ENCODE measurements at places on chromosomes 16 and 17.
A peak's percentile ranks its signal among the peaks of the same experiment; 100 is the strongest.

GRCh38 chr17:77592106-77592865 lies 366.2 kb upstream of the TNRC6C start:
- no peak for DNase-seq

DNA sequence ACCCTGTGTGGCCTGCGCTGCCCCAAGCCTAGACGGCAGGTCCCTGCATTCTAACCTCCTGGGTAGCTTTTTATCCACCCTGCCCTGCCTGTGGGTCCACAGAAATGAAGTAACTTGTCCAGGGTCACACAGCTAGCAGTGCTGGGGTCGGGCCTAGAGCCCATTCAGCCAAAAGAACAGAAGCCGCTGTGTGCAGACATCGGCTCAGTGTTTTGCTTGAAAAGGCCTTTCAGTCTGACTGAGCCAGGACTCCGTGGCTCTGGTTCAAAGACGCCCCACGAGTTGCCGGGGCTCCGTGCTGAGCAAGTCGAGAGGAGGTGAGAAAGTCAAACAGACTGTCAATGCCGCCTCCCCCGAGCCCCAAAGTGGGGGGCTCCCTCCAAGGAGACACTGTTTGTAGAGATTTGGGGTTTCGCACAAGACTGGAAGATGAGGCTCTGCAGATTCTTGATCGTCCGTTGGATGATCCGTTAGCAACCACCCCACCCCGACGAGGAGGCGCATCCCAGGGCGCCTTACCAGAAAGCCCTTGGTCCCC lies 226.2 kb downstream of the NTN1 start:
- DNase-seq = no peak

DNA sequence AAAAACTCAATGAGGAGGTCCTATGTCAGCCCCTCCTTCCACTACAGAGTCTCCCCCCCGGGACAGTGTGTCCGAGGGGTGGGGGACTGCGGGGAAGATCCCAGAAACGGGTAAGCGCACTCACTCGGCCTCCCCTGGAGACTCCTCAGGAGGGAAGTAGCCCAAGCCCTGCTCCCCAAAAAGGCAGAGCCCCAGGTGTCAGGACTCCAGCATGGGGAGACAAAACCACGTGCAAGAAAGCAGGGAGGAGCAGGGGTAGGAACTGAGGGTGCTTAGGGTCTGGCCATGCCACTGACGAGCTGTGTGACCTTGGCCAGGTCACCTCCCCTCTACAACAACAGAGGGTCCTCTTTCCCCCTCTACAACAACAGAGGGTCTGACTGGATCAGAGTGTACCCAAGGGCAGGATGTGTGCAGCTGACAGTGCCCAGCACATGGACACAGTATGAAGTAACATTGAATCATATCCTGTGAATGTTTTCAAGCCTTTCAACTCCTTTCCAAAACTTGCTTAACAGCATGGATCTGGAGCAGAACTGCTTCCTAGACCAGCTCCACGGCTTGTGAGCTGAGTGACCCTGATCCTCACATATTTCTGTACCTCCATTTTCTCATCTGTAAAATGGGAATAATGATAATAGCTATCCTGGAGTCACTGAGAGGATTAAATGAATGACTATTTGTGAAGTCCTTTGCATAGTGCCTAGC lies 2.1 kb upstream of the NAGS start:
- peak; percentile 32 for DNase-seq

- DNase-seq = no peak
Measured at GRCh38 chr17:3594051-3594800, 15.0 kb downstream of the TRPV1 start.

GRCh38 chr16:68529931-68530701 lies 9.0 kb upstream of the ZFP90 start:
- peak; percentile 49 for DNase-seq

- DNase-seq = no peak
Measured at GRCh38 chr17:9802697-9803096, 11.3 kb upstream of the DHRS7C start.

DNA sequence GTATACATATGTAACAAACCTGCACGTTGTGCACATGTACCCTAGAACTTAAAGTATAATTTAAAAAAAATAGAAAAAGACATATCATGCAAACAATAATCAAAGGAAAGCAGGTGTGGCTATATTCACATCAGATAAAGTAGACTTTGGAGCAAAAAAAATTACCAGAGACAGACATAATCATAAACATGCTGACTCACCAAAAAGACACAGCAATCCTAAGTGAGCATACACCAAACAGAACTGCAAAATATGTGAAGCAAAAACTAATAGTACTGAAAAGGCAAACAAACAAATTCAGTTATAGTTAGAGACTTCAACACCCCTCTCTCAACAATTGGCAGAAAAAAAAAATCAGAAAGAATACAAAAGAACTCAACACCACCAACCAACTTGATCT lies 29.9 kb downstream of the SHCBP1 start:
- DNase-seq = no peak

DNA sequence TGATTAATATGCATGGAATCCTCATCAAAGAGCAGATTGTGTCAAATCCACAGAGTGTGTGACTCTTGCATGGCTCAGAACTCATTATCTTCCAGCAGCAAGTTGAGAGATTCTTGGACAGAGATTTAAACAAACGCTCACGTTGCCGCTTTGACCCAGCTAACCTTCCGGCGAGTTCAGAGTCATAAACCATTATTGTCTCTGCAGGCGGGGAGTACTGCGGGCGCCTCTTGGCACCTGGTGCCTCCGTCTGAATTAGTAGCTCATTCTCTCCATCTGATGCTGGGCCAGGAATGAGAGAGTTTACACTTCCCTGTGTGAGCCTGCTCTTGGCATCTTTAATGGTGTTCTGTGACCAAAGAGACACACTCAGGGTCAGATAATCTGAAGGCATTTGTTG lies 138.6 kb upstream of the WSCD1 start:
- no peak for DNase-seq

- no peak for DNase-seq
Measured at GRCh38 chr16:70665806-70666735, 19.7 kb downstream of the IL34 start.

GRCh38 chr16:47317465-47318240 lies 143.2 kb downstream of the ITFG1 start:
- no peak for DNase-seq

- DNase-seq = no peak
Measured at GRCh38 chr16:58127033-58127556, 2.1 kb downstream of the CFAP20 start.

DNA sequence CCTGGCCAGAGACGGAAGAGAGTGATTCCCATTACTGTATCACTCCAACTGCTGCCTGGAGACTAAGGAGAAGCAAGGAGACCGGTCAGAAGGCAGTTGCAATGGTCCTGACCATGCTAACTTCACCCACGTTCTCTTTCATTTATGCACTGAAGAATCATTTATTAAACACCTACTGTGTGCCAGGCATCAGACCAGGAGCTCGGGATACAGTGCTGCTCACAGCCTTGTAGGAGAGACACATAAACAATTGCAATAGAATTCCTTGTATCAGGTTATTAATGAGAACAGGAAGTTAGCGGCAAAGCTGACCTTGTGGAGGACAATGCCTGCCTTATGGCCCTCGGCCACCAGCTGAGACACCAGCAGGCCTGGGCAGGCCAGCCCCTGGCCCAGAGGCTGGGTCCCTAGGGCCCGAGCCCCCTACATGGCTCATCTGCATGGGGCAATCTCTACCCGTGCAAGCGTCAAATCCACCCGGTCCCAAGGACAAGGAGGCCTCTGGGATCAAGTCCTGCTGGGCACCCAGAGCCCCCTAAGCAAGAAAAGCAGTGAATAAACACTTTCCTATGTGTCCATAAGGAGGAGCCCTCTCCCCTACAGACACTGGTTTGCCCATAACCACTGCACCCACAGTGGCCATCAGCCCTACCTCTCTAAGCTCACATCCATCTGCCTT lies 8.6 kb upstream of the ENPP7 start:
- DNase-seq = no peak

DNA sequence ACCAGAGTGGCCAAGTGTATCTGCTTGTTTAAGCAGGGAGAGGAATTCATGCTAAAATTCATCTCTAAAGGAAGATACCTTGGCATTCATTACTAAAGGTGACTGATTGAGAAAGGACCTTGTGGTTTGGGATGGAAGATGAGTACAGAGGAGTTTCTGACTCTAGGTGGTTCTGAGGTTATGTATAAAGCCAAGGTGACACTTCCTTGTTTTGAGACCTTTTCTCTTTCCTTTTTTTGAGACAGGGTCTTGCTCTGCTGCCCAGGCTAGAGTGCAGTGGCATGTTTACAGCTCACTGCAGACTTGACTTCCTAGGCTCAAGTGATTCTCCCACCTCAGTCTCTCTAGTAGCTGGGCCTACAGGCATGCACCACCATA lies 9.1 kb downstream of the ABHD15 start:
- no peak for DNase-seq

GRCh38 chr17:72426948-72427760 lies 306.3 kb downstream of the SOX9 start:
- no peak for DNase-seq

DNA sequence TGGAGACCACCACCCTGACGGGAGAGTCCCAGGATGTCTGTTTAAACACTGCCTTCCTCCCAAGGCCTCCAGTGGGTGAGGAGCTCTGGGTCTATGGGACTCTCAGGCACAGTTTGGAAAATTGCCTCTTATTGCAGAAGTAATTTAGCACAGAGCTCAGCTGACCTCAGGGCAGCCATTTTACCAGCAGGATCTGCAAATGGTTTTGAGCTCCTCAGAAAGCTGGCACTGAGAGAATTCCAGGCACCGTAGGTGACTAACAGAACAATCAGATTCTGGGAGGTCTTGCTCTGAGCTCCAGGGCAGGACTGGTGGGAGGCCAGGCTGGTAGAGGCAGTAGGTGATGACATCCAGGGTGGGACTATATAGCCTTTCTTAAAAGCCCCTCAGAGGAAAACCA lies 17.3 kb upstream of the C16orf74 start:
- no peak for DNase-seq

DNA sequence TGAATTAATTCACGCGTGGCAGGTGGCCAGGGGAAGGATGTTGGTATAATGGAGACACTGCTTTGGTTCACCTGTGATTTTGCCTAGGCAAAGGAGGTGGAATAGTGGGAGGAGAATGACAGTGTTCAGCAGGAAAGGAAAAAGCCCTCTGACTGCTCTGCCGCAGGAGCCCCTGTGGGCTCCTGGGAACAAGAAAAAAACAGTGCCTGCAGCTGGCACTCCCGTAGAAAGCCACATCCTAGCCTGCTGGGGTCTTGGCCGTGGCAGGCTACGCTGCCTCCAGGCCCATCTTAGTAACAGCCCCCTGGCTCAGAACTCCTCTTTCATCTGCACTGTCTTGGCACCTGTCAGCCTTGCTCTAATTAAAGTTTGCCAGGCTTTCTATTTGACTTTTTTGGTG lies 20.6 kb downstream of the ADORA2B start:
- no peak for DNase-seq

- no peak for DNase-seq
Measured at GRCh38 chr16:78504401-78504851, 405.0 kb downstream of the WWOX start.

GRCh38 chr16:17072104-17072503 lies 398.7 kb downstream of the XYLT1 start:
- DNase-seq = no peak

DNA sequence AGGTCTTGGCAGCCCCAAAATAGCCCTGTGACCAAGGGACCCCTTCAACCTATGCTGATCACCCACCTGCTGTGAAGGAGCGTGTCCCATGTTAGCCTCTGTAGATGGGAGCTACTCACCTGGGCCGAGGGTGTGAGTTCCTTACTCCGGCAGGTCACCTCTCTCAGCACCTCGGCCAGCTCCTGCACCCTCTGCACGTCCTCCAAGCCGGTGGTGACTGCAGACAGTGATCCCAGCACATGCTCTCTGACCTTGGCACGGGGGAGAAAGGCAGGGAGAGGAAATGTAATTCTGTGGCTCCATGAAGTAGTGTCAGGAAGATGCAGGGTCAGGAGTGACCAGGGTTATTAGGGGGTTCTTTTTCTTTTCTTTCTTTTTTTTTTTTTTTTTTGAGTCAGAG lies 67.7 kb upstream of the BCO1 start:
- DNase-seq = no peak

GRCh38 chr17:44530896-44531418 lies 26.3 kb upstream of the FZD2 start:
- no peak for DNase-seq

DNA sequence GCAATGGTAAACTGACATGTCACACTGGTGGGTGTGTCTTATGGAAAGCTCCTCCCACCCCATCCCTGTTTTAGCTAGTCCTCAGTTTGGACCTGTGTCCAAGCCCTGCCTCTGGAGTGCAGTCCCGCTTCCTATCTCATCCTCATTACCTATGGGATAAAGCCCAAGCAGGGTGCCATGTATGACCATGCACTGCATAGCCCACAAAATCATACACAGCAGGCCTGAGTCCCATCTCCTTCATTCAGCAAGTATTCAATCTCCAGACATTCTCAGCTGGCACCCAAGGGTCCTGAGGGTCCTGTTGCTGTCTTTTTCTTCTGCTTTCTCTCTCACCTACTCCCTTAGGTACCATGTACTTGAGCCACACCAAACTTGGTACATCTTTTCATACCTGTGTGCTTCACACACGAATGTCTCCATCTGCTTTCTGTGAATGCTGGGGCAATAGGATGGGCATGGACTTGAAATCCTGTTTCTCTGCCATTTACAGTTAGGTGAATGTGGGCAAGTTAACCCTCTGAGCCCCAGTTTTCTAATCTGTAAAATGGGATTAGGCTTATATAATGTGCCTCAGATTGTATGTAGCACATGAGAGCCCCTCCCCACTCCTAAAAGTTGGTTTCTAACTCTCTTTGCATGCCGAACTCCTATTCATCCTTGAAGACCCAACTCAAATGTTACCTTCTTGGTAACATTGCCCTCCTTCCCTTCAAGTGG lies 28.5 kb downstream of the TNS4 start:
- no peak for DNase-seq

DNA sequence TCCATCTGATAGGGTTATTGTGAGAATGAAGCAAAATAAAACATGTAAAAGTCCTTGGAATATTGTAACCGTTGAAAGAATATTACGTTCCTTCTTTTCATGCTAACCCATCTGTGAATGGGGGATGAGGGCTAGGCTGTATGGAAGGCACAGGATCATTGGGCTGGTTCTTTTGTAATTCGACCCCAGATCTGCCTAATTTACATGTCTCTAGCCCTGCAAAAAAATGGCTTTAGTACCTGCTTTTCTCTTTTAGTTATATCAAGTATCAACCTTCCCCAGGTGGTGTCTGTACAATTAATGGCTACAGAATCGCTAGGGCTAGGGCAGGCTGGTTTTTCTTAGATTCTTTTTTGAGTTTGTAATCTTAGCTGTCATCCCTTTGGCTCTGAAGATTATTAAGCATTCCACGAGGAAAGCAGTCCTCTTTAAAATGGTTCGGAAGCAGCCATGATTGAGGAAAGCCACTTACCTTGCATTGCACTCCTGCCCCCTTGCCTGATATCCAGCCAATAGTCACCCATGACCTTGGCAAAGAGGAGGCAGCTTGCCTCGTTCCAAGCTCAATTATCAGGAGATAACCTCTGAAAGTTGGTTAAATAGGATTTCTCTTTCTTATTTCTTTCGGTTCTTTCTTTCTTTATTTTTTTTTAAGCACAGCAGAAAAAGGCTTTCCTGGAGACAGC lies 153.9 kb upstream of the ZKSCAN2 start:
- DNase-seq = no peak

- DNase-seq = no peak
Measured at GRCh38 chr17:40463122-40463550, 19.9 kb downstream of the IGFBP4 start.

GRCh38 chr16:12496186-12496585 lies 307.5 kb downstream of the CPPED1 start:
- no peak for DNase-seq

- DNase-seq = no peak
Measured at GRCh38 chr17:48498164-48498850, 32.5 kb downstream of the HOXB1 start.

GRCh38 chr16:4936181-4936990 lies 562 bp downstream of the PPL start:
- DNase-seq = no peak

All from RCC 7860 (cell line).